Cardiac septum (tissue), 1 donor: ENCODE measurements at places on chromosomes 11 and 22.

GRCh38 chr11:8092587-8093424 lies 11.8 kb downstream of the TUB start:
- peak; percentile 75 for DNase-seq

DNA sequence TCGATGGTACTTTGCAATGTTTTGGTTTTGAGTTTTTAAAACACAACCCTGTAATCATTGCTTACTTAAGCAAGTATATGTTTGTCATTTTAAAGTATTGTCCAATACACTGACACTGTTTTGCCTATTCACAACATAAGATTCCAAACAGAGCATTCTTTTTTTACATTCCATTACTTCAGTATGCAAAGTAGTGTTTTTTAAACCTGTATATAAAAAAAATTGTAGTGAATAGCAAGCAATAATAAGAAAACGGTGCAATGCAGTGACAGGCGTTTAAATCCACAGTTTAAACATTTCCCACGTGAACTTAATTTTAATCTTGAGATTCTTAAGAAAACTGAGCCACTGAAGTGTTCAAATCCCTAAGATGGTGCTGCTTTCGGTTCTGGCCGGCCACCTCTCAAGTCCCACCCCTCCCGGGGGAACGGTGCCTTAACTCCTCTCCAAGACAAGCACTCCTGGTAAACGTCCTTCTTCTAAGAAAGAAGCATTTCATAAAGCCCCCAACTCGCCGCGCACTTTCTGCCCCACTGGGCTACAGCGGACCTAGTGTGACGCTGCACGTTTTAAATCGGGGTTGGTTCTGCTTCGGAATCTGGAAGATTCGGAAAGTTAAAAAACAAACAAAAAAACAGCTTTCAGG lies 2.9 kb downstream of the PGR start:
- no peak for DNase-seq

GRCh38 chr11:47599902-47600301 lies 5.7 kb upstream of the C1QTNF4 start:
- DNase-seq: no peak

DNA sequence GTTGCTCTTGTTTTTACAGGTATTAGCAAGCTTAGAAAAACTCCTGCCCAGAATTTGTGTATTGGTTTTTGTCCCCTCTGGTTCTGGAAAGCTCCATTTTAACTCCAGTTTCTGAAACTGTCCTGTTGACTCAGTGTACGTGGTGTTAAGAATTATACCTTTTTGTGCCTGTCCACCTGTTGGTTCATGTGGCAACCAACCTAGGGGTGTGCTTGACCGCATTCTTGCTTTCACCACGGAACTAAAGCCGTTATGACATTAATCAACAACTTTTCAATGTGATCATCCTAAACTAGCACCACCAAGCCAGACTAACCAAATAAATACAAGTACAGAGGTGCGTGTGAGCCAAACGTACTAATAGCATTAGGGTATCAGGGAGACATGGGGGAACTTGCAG lies 56.0 kb upstream of the PTH start:
- DNase-seq: no peak

GRCh38 chr11:96817482-96818399 lies 427.9 kb downstream of the JRKL start:
- no peak for DNase-seq

GRCh38 chr11:106461148-106461691 lies 383.8 kb downstream of the AASDHPPT start:
- no peak for DNase-seq

DNA sequence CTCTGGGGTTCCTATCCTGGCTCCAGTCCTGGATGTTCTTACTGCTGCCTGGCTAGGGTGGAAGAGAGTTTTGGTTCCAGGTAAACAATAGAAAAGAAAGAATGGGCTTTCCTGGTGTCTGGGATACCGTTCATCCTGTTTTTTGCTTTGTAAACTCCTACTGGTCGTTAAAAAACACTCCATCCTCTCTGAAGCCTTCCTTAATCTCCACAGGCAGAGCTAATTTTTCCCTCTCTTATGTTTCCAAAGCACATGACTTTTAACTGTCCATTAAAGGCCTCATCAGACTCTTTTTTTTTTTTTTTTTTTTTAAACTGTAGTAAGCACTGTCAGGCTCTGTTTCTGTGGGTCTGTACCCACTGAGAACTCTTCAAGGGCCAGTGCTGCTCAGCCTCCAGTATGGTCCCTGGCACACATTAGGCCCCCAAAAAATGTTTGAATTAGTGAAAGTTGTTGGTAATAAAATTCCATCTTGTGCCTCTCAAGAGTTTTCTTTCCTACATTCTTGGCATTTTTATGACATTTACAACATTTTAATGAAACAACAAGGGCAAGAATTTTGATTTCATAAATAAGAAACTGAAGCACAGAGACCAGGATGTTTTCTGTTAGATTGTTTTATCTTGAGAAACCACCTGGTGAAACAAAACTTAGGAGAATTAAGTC lies 104.2 kb downstream of the TEAD1 start:
- DNase-seq: no peak

DNA sequence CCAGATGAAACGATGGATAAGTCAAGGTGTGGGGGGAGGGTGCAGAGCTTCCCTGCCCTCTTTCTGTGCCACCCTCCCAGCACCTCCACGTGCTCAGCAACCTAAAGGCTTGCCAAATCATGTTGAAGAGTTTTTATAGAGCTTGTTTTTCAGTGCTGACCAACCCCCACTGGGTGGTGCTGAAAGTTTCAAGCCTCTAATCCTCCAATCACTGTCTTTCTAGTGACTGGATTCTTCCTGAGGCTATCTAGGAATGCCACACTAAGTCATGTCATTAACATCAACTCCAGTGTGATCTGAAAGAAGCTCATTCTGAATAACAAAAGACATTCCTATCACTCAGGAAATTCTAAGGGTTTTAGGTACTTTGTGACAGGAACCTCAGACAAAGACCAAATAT lies 382.6 kb downstream of the DYNC2H1 start:
- DNase-seq: no peak

DNA sequence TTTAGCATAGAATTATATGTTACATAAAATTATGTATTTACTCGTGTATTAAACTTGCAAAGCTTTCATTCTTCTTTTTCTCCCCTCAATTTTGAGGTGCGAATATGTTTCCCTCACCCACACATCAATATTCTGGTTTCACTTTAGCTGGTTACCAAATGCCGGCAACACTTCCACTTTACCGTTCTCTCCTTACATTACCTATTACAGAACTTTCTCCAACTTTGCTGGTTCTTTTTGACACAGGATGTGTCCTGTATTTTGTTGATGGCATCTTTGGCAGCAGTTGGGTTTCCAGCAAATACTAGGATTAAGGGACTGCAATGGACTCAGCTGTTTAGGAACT lies 84.9 kb downstream of the PRR5L start:
- no peak for DNase-seq

DNA sequence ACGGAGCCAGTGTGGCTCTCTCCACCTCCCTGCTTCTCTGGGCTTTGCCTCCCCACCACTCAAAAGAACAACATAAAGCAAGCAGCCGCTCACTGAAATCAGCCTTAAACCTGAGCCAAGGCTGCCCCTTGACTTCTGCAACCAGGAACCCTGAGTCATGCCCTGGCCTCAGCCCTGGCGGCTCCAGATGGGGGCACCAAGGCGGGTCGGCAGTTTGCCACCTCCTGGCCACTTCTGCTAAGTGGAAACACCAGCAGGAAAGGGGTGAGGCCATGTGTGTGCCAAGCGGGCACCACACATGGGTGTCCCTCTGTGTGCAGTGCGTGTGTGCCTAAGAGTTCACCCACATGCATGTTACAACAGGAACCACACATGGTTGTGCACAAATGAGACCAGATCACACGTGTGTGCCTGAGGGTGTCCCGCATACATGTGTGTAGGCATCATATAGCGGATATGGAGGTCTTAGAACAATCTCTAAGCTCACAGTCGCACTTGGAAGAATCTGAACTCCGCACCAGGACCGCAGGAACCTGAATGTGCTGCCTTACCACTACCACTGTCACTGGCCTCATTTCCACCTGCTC lies 221.2 kb downstream of the MN1 start:
- no peak for DNase-seq

DNA sequence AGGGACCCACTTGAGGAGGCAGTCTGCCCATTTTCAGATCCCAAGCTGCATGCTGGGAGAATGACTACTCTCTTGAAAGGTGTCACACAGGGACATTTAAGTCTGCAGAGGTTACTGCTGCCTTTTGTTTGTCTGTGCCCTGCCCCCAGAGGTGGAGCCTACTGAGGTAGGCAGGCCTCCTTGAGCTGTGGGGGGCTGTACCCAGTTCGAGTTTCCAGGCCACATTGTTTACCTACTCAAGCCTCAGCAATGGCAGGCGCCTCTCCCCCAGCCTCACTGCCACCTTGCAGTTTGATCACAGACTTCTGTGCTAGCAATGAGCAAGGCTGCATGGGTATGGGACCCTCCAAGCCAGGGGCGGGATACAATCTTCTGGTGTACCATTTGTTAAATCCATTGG lies 126.0 kb downstream of the OR4A5 start:
- no peak for DNase-seq

DNA sequence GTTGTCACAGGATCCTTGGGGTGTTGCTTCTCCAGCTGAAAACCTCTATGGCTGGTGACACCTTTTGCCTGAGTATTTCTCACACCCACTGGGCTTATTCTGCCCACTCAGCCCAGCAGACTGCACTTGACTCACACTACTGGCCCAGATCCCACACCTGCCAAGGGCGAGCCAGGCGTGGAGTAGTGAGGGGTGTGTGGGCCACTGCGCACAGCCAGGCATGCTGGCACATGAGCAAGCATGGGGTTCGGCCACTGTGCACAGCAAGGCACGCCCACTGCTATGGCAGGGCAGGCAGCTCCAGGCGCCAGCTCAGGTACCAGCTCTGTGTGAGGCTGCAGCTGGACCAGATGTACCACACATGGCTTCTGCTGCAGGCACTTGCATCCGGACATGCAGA lies 116.5 kb upstream of the MTNR1B start:
- no peak for DNase-seq

GRCh38 chr11:15913261-15913660 lies 443.1 kb downstream of the SOX6 start:
- peak; percentile 51 for DNase-seq

- DNase-seq: no peak
These were observed 20.7 kb downstream of the ADAMTS15 start for GRCh38 chr11:130469181-130469580.

DNA sequence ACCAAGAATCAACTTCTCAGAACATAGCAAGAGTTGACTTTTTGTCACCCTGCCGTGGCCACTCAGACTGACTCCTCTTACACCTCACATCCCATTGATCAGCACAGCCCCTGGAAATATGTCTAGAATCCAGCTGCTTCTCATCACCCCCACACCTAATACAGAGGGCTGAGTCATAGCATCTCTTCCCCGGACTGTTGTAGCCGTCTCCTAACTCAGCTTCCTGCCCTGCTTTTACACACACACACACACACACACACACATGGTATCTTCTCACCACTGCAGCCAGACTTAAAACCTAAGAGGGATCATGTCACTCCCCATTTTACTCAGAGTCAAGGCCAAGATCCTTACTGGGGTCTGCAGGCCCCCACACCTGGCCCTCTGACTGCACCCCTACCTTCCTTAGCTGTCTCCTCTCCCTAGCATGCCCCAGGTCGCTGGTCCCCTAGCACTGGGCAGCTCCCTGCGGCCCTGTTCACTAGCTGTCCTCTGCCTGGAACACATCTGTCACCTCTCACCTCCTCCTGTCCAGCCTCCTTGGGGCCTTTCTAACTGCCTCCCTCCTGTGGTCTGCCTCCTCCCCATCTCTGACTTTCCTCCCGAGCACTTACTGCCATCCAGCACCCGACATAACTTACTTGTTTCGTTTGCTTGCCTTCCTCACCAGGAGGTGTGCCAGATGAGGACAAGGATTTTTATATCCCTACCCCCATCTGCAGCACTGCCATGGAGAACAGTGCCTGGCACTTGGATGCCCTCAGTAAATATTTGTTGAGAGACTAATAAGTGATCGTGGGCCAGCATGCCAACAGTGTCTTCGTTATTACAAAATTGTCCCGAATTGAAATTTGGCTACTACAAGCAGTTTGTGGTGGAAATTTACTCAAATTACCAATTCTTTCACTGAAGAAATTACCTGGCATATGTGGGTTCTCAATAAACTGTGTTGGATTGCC lies 61.9 kb downstream of the BMAL1 start:
- no peak for DNase-seq

GRCh38 chr11:105821781-105822180 lies 200.3 kb downstream of the MSANTD4 start:
- DNase-seq: no peak

DNA sequence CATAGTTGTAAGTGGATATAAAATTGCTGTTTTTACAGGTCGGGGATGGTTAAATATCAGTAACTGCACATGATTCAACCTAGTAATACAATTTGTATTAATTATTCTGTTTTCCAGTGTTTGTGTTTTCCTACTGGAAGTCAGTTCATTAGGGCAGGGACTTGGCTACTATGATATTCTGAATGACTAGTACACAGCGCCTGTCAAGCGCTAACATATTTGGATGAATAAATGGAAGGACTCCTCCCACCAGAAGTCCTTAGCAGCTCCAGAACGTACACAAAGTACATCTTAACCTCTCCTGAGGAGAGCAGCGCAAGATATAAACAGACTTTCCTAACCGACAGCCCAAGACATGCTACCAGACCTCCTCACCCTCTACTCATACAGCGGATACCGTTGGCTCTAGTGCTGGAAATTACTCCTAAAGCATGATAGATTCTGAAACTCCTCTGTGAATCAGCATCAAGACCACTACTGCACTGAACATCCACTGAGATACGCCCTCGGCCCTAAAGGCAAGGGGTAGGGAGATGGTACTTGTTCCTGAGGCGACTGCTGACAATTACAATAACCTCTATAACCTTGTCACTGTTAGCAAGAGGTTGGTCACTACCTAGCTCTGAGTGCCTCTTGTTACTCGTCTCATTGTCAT lies 79.1 kb downstream of the RDX start:
- DNase-seq: no peak

- no peak for DNase-seq
These were observed 1946.0 kb upstream of the RAG2 start for GRCh38 chr11:38543986-38544385.

- DNase-seq: no peak
These were observed 1.6 kb upstream of the ACCSL start for GRCh38 chr11:44046182-44046581.

DNA sequence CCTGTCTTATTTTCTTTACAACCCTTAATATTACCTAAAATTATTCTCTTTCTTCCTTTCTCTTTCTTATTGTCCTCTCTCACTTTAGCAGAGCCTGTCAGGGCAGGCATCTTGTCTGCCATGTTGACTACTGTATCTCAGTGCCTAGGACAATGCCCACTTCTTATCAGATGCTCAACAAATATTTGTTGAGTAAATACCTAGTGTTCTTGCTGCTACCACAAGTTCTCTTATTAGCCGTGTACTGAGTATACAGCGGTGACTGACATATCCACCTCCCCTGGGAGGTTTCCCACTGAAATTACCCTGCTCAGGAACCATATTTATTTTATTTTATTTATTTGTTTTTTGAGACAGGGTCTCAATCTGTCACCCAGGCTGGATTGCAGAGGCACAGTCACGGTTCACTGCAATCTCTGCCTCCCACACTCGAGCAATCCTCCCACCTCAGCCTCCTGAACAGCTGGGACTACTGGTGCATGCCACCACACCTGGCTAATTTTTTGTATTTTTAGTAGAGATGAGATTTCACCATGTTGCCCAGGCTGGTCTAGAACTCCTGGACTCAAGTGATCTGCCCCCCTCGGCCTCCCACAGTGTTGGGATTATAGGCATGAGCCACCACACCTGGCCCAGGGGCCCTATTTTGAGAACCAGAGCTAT lies 6.7 kb downstream of the HPX start:
- no peak for DNase-seq
